Activated CD4-positive, alpha-beta T cell treated with anti-CD3 and anti-CD28 coated beads, Interleukin-2, amount 10 ng/mL, durations not matched to agents 7 days and 5 days (primary cell): ENCODE measurements at places on chromosomes 3 and 15. TPM values are rescaled to one million over a fixed set of nuclear protein-coding genes. Genes with fewer than 3 reads are reported as not detected.

Gene C15orf62
- total RNA-seq = 1.0 TPM

DNA sequence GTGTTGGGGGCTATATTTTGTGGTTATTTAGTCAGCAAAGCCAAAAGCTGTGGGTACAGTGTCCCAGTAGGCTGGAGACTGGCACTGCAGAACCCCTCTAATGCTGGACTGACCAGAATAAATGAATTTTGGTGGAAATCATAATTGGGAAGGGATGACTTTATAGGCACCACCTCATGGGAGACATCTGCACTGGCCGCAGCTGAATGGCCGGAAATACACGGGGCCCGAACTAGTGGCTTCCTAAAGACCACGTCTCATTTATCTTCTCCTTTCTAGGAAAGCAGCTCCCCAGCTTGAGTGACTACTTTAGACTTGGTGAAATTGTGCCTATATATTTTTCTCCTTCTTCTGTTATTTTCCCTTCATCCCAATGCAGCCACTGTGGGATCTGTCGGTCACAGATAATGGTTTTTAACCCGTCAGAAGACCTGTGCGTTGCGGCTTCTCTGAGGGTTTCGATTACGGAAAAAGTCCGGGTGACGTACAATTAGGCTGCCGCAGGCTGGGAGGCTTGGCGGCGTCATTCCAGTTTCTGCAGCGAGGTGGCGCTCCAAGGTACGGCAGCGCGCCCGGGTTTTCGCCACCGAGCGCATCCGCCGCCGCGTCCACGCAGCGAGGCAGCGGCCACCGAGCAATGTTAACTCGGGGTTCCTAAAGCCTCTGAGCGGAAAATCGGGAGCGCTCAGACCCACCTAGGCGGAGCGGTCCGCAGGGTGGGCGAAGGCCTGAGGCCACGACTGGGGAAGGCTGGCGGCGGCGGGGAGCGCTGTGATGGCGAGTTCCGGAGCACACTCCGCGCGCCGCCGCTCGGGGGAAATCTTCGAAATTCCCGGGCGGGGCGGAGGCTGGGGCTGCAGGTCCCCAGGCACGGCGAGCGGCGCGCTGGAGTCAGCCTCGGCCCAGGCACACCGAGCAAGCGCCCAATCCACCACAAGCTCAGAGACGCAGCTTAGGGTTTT, 26.3 kb downstream of the NR2F2 start:
- peaks cover 21% of the 10 kb centered on the region for H3K4me1 ChIP-seq
- peak; percentile 73 for DNase-seq
- peak overlapping the region; percentile 73 for H3K4me3 ChIP-seq
- H3K27ac ChIP-seq = peak overlapping the region; percentile 36

DNA sequence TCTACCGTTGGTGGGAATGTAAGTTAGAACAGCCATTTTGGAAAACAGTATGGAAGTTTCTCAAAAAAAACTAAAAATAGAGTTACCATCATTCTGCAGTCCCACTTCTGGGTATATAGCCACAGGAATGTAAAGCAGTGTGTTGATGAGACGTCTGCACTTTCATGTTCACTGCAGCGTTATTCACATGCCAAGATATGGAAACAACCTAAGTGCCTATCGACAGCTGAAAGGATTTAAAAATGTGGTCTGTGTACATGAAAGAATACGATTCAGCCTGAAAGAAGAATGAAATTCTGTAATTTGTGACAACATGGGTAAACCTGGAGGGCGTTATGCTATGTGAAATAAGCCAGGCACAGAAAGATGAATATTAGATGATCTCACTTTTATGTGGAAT, 157.7 kb downstream of the THSD4 start:
- H3K27ac ChIP-seq = no peak overlapping the region
- no peak overlapping the region for H3K4me3 ChIP-seq
- DNase-seq = no peak
- peaks cover 8% of the 10 kb centered on the region for H3K27me3 ChIP-seq
- H3K4me1 ChIP-seq = no peaks in the 10 kb centered on the region
- H3K36me3 ChIP-seq = no peaks in the 10 kb centered on the region

GRCh38 chr15:88348579-88349230, 92.2 kb upstream of the NTRK3 start:
- H3K36me3 ChIP-seq = no peaks in the 10 kb centered on the region
- H3K4me1 ChIP-seq = no peaks in the 10 kb centered on the region
- no peak overlapping the region for H3K27ac ChIP-seq
- peaks cover 7% of the 10 kb centered on the region for H3K27me3 ChIP-seq

GRCh38 chr3:151330379-151330778, 1.0 kb upstream of the P2RY13 start:
- H3K4me3 ChIP-seq = no peak overlapping the region
- H3K4me1 ChIP-seq = peaks cover 14% of the 10 kb centered on the region
- H3K27me3 ChIP-seq = peaks cover 12% of the 10 kb centered on the region
- no peak for DNase-seq
- H3K27ac ChIP-seq = no peak overlapping the region

GRCh38 chr3:37795431-37796061, 66.1 kb upstream of the CTDSPL start:
- no peaks in the 10 kb centered on the region for H3K27me3 ChIP-seq
- no peaks in the 10 kb centered on the region for H3K4me1 ChIP-seq
- H3K27ac ChIP-seq = no peak overlapping the region
- no peak for DNase-seq
